ENCODE measurements at places on chromosomes 3 and 15. TPM values are rescaled to one million over a fixed set of nuclear protein-coding genes. Genes with fewer than 3 reads are reported as not detected.

CTSH gene
- 41.0 TPM for total RNA-seq

CRABP1 gene
- total RNA-seq: 1.9 TPM

DLG1 gene
- total RNA-seq: 68.8 TPM

CCDC13 gene
- total RNA-seq: 1.3 TPM

IL17RB gene
- total RNA-seq: 0.96 TPM

DHFR2 gene
- 7.1 TPM for total RNA-seq

DNA sequence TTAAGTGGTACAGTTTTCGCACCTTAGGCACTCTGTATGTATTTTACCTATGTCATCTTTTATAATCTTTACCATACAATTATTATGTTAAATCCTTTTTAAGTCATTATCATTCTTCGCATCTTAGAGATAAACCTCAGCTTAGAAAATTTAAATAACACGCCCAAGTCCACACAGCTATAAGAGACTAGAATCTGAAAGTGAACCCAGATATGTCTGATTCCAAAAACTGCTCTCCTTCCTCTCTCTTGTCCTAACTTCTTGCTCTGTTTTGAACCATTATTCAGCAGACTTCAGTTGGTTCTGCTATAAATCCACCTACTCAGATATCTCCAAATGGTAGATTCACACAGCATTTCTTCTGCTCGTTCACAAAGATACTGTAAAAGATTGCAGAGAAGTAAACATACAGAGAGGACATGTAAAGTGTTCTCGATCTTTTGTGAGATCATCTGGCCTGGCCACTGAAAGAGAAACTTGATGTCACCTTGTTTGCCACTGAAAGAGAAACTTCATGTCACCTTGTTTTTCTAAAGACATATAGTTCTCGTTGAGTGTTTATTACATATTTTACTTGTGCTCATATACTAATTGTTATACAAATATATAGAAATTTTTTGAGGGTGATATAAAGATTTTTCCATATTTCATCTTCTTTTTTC is 533.2 kb downstream of the GRM7 start:
- H3K36me3 ChIP-seq: no peaks in the 10 kb centered on the region
- no peak overlapping the region for H3K4me3 ChIP-seq

DNA sequence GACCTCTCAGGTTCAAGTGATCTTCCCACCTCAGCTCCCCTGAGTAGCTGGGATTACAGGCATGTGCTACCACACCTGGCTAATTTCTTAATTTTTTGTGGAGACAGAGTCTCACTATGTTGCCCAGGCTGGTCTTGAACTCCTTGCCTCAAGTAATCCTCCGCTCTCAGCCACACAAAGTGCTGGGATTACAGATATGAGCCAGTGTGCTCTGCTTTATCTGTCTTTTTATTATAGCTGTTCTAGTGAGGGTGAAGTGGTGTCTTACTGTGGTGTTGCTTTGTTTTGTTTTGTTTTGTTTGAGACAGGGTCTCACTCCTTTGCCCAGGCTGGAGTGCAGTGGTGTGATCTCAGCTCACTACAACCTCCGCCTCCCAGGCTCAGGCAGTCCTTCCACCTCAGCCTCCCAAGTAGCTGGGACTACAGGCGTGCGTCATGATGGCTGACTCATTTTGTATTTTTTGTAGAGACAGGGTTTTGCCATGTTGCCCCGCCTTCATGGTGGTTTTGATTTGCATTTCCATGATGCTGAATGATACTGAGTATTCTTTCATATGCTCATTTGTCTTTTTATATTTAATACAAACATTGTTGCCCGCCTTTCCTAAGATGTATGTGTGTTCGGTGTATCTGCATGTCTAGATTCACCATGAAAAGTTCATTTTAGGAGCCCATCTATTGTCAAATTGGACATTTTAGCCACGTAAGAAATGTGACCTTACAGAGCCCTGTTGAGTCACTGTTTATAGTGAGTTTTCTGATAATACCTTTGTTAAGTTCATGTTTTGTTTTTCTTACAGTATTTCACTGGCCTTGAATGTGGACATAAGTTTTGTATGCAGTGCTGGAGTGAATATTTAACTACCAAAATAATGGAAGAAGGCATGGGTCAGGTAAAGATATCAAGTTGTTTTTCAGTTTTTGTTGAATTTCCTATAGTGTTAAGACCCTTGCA is 80.6 kb downstream of the ARIH1 start:
- H3K4me1 ChIP-seq: no peaks in the 10 kb centered on the region
- no peaks in the 10 kb centered on the region for H3K27me3 ChIP-seq
- DNase-seq: no peak
- H3K27ac ChIP-seq: no peak overlapping the region
- no peaks in the 10 kb centered on the region for H3K36me3 ChIP-seq
- no peak overlapping the region for H3K4me3 ChIP-seq

- H3K36me3 ChIP-seq: no peaks in the 10 kb centered on the region
- no peak overlapping the region for H3K27ac ChIP-seq
- H3K27me3 ChIP-seq: no peaks in the 10 kb centered on the region
- no peak for DNase-seq
- no peaks in the 10 kb centered on the region for H3K4me1 ChIP-seq
- H3K4me3 ChIP-seq: no peak overlapping the region
Measured at GRCh38 chr15:58284293-58284692, 146.1 kb downstream of the AQP9 start.

- no peaks in the 10 kb centered on the region for H3K4me1 ChIP-seq
- no peak overlapping the region for H3K4me3 ChIP-seq
- H3K36me3 ChIP-seq: peaks cover 5% of the 10 kb centered on the region
Measured at GRCh38 chr15:52362497-52362896, 66.9 kb upstream of the MYO5C start.

DNA sequence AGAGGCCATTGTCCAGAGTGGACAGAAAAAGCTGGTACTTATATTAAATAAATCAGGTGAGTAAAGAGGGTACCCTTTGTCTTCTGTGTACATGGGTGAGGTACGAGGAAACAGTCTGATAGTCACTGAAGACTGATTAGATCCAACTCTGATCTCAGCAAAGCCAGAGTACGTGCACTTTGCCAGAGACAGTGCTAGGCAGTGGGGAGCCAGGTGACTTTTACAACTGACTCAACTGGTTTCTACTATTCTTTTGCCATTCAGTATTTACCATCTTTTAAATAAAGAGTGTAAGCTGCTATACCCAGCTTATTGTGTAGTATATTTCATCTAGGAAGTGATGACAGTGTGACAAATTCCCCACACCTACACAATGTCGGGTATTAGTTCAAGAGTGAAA is 3.3 kb downstream of the GNL3 start:
- no peak for DNase-seq
- H3K4me1 ChIP-seq: no peaks in the 10 kb centered on the region
- H3K4me3 ChIP-seq: no peak overlapping the region
- H3K36me3 ChIP-seq: peaks cover 13% of the 10 kb centered on the region
- H3K27ac ChIP-seq: no peak overlapping the region

DNA sequence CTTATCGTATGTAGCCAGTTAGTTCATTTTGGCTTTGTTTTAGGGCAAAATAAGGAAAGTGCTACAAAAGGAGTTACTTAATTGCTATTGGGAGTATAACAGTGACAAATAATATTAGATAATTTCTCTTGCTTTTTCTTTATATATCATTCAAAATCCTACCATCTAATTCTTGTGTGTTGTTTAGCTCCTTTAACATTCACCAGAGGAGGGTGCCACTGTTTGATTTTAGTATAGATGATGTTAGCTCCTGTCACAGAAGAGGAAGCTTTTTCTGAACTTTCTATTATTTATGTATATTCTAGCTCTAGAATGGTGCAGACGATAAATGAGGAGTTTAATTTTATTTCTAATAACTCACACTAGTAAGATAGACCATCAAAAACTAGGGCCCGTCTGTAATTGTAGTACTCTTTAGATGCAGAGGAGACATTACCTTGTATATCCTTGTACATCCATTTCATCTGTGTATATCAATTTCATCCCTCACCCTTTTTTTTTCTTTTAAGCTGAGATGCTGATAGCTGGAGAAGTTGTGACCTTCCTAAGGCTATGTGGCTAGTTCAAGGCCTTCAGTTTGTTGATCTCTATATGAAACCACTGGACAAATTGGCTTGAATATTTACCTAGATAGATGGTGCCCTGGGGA is 3.0 kb downstream of the PPM1L start:
- DNase-seq: no peak
- H3K36me3 ChIP-seq: no peaks in the 10 kb centered on the region
- no peaks in the 10 kb centered on the region for H3K4me1 ChIP-seq
- no peak overlapping the region for H3K27ac ChIP-seq

- H3K4me1 ChIP-seq: no peaks in the 10 kb centered on the region
- H3K27me3 ChIP-seq: no peaks in the 10 kb centered on the region
- no peak for DNase-seq
- H3K27ac ChIP-seq: no peak overlapping the region
- no peaks in the 10 kb centered on the region for H3K36me3 ChIP-seq
Measured at GRCh38 chr15:62164014-62164395, 1.1 kb downstream of the C2CD4B start.

GRCh38 chr15:90316139-90316538 is 35.9 kb upstream of the ZNF774 start:
- DNase-seq: no peak
- H3K27me3 ChIP-seq: no peaks in the 10 kb centered on the region
- H3K4me1 ChIP-seq: peaks cover 2% of the 10 kb centered on the region
- H3K36me3 ChIP-seq: no peaks in the 10 kb centered on the region
- no peak overlapping the region for H3K4me3 ChIP-seq

DNA sequence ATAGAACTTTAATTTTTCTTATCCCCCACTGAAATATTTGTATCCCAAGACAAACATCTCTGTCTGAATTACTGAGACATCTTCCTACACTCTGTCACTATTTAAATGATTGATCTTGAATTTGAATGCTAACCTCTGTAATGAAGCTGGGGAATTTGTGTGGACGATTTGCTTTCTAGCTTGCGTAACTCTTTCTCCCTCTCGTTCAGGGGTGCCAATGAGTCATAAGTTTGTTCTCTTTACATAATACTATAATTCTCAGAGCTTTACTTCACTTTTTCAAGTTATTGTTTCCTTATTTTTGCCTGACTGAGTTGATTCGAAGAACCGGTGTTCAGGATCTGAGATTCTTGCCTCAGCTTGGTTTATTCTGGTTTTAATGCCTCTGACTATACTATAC is 783.3 kb upstream of the CADM2 start:
- no peak overlapping the region for H3K27ac ChIP-seq
- no peaks in the 10 kb centered on the region for H3K27me3 ChIP-seq
- H3K36me3 ChIP-seq: no peaks in the 10 kb centered on the region
- no peak for DNase-seq

GRCh38 chr15:27672537-27672936 is 426.6 kb downstream of the OCA2 start:
- no peaks in the 10 kb centered on the region for H3K4me1 ChIP-seq
- DNase-seq: no peak
- H3K4me3 ChIP-seq: no peak overlapping the region
- no peak overlapping the region for H3K27ac ChIP-seq
- no peaks in the 10 kb centered on the region for H3K36me3 ChIP-seq
- no peaks in the 10 kb centered on the region for H3K27me3 ChIP-seq

Measured in aorta (tissue), 5 donors.